ENCODE measurements at places on chromosomes 5 and 9.

GRCh38 chr9:136840140-136840876 is 2.0 kb upstream of the AJM1 start:
- no peak for DNase-seq

DNA sequence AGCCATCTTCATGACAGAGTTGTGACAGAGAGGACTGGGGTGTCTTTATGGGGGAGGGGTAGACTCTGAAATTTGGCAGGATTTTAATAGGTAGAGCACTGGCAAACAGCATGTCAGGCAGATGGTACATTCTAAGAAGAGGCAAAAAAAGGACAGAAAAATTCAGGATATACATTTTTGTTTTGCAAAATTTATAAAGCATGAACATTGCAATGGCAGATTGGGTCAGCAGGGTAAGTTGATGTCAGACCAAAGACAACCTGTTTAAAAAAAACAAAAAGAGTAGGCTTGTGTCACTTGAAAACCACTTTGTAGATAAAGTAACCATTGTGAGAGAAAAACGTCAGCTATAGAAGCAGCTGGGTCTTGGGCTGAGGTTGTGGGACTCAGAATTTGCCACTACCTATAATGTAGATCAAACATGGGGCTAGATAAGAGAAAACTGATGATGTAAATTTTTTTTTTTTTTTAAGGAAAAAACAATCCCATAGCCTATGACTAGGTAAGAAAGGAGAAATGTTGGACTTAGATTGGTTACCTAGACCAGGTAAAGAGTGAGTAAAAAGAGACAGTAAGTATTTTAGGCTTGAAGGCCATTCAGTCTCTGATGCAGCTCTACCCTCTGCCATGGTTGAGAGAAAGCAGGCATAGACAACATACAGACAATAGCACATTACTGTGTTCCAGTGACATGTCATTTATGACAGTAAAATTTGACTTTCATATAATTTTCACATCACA is 8.3 kb downstream of the CAMK4 start:
- no peak for DNase-seq

DNA sequence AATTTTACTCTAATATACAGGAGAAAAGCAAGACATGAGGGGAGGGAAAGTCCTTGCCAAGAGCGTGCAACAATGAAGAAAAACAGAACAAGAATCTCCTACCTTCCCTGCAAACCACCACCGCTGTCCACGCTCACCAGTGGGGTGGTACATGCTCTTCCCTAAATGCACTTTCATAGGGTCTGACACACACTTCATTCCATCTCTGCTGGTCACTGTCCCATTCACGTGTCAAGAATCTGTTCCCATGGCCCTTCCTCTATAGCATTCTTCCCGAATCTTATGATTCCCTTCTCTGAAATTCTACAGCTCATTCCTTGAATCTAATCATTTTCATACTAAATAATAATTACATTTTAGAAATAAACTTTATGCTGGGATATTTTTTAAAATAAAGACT is 11.4 kb upstream of the DNAH5 start:
- no peak for DNase-seq

GRCh38 chr9:110758201-110758600 is 89.6 kb downstream of the MUSK start:
- no peak for DNase-seq
